Suprapubic skin (tissue), 4 donors: ENCODE measurements at places on chromosomes 4 and X.
A peak's percentile ranks its signal among the peaks of the same experiment; 100 is the strongest.

- H3K4me1 ChIP-seq: peaks cover 22% of the 10 kb centered on the region
- H3K36me3 ChIP-seq: no peaks in the 10 kb centered on the region
- H3K27ac ChIP-seq: peak overlapping the region; percentile 56
- H3K27me3 ChIP-seq: no peaks in the 10 kb centered on the region
Observed at GRCh38 chrX:24145303-24146186, 4.0 kb upstream of the ZFX start.

DNA sequence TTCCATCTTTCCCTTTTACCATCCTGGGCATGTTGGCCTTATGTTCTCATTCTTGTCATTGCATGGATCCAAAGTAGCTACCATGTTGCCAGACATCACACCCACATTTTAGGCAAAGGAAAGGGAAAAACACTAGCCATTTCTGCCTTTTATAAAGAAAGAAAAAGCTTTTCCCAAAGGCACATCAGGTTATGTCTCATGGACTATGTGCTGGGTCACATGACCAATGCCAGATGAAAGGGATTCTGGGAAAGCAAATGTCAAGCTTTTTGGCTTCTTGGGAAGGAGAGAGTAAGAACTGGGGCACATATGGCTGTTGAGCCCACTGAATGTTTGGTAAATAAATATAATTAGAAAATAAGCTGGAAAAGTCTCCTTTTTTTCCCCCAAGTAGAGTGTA is 4.3 kb upstream of the SOD3 start:
- no peak overlapping the region for H3K4me3 ChIP-seq
- peaks cover 23% of the 10 kb centered on the region for H3K4me1 ChIP-seq
- no peaks in the 10 kb centered on the region for H3K36me3 ChIP-seq
- DNase-seq: no peak

DNA sequence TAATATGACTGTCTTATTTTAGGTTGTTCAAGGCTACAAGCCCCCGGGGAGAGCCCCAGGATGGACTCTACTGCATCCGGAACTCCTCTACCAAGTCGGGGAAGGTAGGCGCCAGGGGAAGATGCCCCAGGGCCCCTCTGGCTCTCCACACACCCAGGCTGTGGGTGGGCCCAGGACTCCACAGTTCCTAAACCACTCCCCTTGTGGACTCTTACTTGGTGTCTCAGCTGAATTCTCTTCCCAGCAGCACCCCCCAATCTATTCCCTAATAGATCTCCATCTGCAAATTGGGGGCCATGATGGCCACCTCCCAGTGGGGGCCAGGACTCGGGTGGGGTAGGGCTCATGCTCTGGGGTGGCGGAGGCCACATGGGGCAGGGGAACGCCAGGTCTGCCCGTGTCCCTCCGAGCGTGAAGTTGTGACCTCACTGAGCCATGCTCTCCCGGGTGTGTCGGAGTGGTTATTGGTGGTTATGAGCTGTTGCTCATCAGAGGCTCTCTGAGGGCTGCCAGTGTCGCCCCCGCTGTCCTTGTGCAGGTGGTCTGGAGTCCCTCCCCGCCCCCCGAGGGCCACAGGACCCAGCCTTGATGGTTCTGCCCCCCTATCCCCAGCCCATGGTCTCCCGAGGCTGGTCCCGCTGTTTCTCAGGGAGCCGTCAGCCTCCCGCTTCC is 11.2 kb upstream of the ADD1 start:
- H3K36me3 ChIP-seq: peaks cover 88% of the 10 kb centered on the region
- no peak for DNase-seq
- no peak overlapping the region for H3K27ac ChIP-seq
- peaks cover 12% of the 10 kb centered on the region for H3K4me1 ChIP-seq
- no peak overlapping the region for H3K4me3 ChIP-seq

DNA sequence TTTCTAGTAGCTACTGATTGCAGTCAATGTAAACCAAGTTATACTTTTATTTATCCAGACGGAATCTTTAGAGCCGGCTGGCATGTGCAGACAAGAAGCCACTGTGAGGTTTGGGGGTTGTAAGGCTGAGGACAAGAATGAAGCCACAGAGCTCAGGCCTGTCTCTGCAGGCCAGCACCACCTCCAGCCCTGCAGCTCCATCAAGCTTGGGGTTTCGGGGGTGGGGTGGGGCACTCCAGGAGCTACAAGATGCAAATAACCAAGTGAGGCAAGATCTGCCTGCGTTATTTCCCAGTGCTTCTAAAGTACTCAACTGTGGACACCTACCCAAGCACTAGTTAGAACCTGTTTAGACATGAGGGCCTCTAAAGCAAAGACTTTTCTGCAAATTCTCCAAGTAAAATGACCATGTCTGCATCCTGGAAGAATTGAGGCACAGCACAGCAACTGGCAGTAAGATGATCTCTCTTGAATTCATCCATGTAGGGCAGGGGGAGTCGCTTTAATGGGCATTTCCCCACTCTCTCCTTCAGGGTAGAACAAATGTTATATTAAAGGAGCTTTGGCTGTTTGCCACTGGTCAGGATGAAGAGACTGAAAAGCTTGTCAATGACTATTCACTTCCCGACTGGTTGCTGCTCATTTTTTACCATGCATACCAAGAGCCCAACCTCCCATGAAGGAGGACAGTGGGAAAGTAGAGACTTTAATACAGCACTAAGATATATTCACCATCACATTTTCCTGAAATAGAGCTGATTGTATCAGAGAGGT is 222.5 kb downstream of the MGST2 start:
- peak overlapping the region; percentile 79 for H3K27ac ChIP-seq
- H3K4me1 ChIP-seq: peaks cover 42% of the 10 kb centered on the region
- no peak for DNase-seq
- H3K4me3 ChIP-seq: no peak overlapping the region
- no peaks in the 10 kb centered on the region for H3K27me3 ChIP-seq

GRCh38 chr4:131084997-131085396 is 1989.0 kb downstream of the C4orf33 start:
- H3K36me3 ChIP-seq: no peaks in the 10 kb centered on the region
- H3K4me3 ChIP-seq: no peak overlapping the region
- H3K4me1 ChIP-seq: no peaks in the 10 kb centered on the region
- no peaks in the 10 kb centered on the region for H3K27me3 ChIP-seq

DNA sequence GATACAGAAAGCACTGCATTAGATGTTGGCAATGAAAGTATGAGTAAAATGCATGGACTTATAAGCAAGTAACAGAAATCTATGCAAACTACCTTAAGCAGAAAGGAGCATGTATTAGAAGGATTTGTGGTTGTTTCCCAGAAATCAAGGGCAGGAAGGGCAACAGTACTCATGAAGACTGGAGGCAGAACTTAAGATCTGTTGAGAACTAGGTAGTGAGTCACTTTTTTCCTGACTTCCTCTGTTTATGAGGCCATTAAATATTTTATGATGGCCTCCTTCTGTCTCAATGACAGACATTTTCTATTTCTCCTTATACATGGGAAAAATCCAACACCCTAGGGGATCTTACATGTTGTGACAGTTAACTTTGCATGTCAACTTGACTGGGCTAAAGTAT is 398.2 kb downstream of the MID1IP1 start:
- no peak for DNase-seq
- peaks cover 20% of the 10 kb centered on the region for H3K4me1 ChIP-seq
- H3K36me3 ChIP-seq: no peaks in the 10 kb centered on the region
- H3K27me3 ChIP-seq: no peaks in the 10 kb centered on the region

GRCh38 chr4:107719207-107719921 is 670 bp downstream of the PAPSS1 start:
- peak overlapping the region; percentile 80 for H3K27ac ChIP-seq
- H3K4me3 ChIP-seq: peak overlapping the region; percentile 72
- H3K27me3 ChIP-seq: no peaks in the 10 kb centered on the region
- DNase-seq: no peak
- H3K4me1 ChIP-seq: peaks cover 23% of the 10 kb centered on the region
